ENCODE measurements at places on chromosomes 2 and 18.

- no peak for DNase-seq
Observed at GRCh38 chr18:10033016-10033399, 119.2 kb downstream of the VAPA start.

- DNase-seq = peak; percentile 34
Observed at GRCh38 chr2:54589340-54590215, 133.5 kb downstream of the SPTBN1 start.

DNA sequence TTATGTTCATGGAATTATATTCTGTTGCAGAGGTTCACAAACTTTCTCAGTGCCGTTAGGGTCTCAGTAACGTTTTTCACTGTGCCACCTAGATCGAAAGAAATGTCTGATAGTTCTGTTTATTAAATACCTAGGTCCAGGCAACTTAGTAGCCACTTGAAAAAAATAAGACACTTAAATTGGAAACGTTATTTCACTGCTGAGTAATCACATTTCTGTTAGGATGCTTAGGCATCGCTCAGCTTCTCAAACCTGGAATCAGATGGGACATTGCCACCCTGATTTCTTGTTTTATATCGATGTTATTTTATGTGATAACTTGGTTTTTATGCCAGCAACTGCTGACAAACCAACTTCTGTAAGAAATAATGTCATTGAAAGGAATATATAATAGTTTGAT, 36.0 kb downstream of the ACTR3 start:
- DNase-seq = no peak

- peak; percentile 28 for DNase-seq
Observed at GRCh38 chr2:85589982-85590791, 5.4 kb upstream of the RNF181 start.

Data from NCI-H69 (cell line).